ENCODE measurements at places on chromosomes 6 and 20.

GRCh38 chr20:1827974-1828785 is 67.0 kb upstream of the SIRPA start:
- DNase-seq, result no peak

- no peak for DNase-seq
Observed at GRCh38 chr20:31671324-31671723, 33.6 kb downstream of the COX4I2 start.

- DNase-seq, result no peak
Observed at GRCh38 chr6:123089226-123089625, 93.2 kb downstream of the CLVS2 start.

DNA sequence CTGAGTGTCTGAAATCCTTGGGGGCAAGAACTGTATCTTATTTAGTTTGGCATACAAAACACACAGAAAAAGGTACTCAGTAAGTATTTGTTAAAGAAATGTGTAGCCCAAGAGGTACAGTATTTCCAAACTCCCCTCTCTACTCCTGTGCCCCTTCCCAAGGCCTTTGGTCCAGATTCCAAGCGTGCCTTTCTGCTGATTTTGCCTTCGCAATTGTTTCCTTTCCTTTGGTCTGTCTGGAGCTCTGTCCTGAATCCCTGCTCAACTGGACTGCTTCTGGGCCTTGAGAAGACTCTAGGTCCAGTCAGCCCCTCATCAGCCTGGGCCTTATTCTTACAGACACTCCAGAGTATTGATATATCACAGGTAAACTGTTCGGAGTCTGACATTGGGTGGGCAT is 122.2 kb upstream of the SYNCRIP start:
- no peak for DNase-seq

DNA sequence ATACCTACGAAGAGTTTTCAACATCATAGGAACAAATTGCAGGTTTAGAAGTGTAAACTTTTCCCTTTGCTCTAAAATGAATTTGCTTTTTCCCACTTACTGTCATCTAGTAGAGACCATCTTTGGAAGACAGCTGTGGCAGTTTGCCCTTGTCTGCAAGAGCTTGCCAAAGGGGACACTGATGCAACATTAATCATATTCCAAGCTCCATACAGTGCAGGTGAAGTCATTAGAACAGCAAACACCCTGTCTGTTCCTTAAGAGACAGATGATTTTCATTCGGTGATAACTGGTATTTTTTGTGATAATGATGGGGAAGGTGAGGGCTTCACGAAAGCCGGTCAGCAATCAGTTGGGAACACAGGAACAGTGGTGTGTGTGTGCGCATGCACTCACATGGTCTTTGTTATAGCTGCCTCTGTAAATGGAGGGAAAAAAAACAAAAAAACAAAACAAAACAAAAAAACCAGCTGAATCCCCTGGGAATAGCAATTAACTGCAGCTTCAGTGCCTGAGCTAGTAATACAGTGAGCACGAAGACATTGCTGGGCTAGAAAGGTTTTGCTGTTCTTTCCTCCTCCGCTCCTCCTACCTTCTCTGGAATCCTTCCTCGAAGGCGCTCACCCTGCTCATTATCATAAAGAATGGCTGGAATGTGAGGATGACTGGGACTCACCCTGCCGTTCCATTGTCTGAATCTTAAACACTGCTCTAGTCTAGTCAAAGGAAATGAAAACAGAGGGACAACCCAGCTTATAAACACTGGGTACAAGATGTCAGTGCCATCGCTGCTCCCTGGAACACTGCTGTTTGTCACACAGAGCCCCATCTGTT is 35.2 kb upstream of the KIF13A start:
- no peak for DNase-seq

DNA sequence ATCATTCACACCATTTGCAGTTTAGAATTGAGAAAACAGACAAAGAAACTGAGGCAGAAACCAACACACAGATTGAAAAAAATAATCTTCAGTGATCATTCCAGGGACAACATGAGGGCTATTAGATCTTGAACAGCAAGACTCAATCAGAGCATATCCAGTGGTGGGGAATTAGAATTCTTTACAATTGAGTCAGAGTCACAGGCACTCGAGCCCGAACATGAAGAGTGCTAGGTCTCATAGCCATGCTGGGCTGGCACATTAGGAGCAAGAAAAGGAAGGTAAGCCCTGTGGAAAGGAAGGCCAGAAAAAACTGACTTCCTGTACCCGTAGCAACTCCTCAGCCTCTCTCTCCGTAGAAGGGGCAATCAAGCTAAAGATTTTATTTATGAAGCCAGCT is 419.9 kb downstream of the HAO1 start:
- DNase-seq, result no peak

- no peak for DNase-seq
Observed at GRCh38 chr6:36906539-36907325, 21.0 kb downstream of the C6orf89 start.

- no peak for DNase-seq
Observed at GRCh38 chr20:29741894-29742698, 1515.4 kb upstream of the DEFB115 start.

- no peak for DNase-seq
Observed at GRCh38 chr20:10922506-10922905, 248.7 kb upstream of the JAG1 start.

GRCh38 chr6:145749632-145750031 is 14.3 kb upstream of the EPM2A start:
- DNase-seq, result no peak

- DNase-seq, result no peak
Observed at GRCh38 chr6:34484899-34485298, 19.0 kb downstream of the PACSIN1 start.

DNA sequence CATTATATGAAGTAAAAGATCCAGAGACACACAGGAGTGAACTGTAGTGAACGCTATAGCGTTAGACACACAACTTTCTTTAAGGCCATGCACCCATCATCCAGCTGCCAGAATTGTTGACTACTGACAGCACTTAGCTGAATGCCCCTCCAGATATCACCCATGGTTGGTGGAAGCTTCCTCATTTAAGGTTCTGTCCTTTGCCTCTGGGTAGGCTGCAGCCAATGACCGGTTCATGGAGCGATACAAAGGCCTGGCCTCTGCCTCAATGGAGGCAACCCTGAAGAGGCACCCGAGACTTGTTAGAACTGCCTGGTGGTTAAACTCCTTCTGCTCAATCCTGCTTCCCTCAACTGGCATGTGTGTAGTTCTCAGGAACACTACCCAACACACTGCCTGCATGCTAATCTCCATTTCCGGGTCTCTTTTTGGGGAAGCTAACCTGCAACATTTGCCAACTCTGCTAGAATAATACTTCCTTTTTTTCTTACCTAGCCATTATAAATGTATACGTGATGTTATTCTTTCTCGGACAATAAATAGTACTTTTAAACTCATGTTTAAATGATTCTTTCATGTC is 49.8 kb upstream of the THEMIS start:
- DNase-seq, result no peak

- no peak for DNase-seq
Observed at GRCh38 chr6:129009851-129010250, 126.9 kb downstream of the LAMA2 start.

DNA sequence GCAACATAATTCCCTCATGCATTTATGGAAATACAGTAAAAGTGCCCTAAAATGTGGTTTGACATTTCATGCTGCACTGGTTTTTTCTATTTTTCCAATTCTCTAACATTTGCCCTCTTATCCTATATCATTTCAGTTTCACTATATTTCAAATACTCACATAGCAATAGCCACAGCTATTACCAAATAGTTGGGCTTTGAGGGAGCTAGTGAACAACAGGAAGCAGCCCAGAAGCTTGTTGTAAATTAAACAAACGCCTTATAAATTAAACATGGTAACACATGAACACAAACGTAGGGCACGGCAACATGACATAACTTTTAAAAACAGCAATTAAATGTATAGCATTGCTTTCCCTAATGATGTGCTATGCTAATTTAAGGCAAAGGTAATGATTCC is 469.0 kb downstream of the CDC5L start:
- no peak for DNase-seq

DNA sequence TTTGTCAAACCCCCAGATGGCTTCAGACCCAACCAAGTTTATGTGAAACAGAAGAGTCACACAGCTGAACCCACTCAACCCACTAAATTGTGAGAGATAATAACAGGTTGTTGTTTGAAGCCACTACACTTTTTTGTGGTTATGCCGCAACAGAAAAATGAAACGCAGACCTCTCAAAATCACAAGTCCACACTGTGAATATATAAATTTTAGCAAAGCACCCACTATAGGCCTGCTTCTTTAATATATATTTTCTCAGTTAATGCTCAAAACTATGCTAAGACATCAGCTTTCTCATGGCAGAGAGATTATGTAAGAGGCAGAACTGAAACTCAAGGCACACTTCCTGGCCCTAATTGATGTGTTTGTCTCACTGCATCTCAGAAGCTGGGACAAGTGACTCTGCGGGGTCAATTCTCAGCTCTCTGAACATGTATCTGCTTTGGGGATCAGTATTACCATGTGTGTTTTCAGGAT is 27.7 kb downstream of the MAP3K5 start:
- no peak for DNase-seq

GRCh38 chr20:48696671-48697070 is 131.1 kb downstream of the PREX1 start:
- DNase-seq, result no peak

- DNase-seq, result no peak
Observed at GRCh38 chr6:84517741-84518530, 246.5 kb downstream of the TBX18 start.

DNA sequence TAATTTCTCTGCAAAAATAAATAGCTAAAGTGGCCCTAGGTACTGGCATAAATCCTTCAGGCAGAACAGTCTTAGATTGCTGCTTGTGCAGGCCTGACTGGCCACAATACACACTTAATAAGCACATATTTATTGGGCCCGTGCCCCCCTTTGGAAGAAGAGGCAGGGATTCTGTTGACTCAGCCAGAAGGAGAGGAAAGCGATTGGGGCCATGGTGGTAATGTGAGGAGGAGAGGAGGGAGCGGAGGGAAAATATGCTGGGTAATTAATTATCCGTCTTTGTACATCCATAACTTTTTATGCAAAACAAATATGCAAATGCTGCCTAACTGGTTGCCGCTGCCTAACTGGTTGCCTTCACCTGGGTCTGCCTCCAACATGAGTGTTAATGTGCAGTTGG is 36.2 kb downstream of the CD40 start:
- DNase-seq, result no peak

GRCh38 chr6:97123112-97123511 is 159.9 kb downstream of the MMS22L start:
- no peak for DNase-seq

GRCh38 chr20:25321262-25321831 is 69.3 kb downstream of the ABHD12 start:
- DNase-seq, result no peak

DNA sequence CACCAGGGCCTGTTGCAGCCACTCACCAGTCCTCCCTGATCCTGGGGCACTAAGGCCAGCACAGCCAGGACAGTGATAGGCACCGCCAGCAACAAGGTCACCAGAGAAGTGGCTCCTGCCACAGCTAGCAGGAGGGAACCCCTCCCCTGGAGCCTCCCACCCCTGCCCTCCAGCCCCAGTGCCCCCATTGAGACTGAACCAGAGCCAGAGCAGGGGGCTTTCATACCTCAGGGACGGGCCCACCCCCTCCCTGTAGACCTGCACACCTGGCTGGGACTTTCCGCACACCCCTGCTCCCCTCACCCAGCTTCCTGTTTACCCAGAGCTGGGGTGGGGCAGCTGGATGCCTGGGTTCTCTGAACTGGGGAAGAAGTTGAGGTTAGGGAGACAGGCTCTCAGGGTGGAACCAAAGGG is at the start of gene LTB:
Gene LTB, minus strand, starts transcription at position 195 of the 414 bp plus-strand sequence. Its CDS starts 7 bp downstream, at position 188.
- DNase-seq, result no peak

DNA sequence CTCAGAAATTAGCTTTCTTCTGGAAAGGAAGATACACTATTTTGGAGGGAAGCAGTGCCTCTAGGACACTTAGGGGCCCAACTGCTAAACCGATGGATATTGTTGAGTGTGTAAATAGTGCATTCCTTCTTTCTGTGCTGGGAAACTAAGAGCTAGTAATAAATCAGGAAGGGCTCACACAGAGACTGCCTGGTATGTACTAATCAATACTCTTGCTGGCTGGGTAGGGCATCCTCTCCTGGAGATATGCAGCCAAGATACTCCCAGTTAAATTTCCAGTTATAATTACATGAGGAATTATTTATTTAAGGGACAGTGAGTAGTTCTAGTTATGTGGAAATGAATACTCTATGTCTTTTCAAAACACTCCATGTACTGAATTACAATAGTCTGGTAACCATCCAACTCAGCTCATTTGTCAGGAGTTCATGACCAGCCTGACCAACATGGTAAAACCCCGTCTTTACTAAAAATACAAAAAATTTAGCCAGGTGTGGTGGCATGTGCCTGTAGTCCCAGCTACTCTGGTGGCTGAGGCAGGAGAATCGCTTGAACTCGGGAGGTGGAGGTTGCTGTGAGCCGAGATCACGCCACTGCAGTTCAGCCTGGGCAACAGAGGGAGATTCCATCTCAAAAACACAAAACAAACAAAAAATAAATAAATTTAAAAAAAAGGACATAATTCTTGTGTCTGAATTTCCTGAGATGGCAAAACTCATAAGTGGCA is 100.0 kb downstream of the OR2B2 start:
- no peak for DNase-seq

DNA sequence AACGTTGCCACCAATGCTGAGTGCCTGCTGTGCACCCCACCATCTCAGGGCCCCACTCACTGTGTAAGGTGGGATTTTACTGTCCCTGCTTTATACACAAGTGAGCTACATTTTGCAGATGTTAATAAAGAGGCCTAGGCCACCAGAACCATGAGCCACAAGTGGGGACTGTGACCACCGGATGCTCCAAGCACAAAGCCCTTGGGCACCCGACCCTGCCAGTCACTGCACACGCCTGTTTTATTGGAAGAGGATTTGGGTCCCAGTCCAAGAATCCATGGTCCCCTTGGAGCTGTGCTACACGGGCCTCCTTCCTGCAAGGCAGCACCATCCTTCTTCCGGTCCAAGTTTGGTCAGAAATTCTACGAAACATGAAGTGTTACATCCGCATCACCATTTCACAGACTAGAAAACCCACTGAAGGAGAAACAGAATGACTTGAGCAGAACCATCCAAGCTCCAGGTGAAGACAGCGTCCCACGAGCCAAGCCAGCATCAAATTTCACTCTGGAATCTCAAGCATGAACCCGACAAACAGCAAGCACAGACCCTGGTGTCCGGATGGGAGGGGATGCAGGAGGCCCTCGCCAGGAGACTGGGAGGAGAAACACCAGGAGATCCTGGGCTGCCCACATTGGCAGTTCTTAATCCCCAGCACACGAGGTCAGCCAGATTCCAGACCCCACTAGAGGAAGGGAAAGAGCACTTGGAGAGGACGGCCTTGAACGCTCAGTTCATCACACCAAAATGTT is 226.9 kb downstream of the DLL1 start:
- DNase-seq, result no peak

DNA sequence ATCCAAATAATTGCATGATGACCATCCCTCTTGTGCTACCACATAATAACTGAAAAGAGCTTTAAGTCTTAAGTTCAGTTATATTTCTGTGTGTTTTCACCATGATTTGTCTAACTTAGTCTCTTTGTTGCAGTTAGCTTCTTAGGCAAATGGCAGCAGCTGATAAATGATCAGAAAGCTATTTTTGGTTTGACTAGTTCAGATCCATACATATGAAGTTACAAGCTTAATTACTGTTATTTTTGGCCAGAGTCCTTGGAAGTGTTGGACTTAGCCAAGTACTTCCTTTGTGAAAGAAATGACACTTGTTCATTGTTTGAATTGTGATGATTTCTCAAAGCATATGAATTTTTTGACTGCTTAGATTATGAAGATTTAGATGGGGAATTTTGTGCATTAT is 54.2 kb downstream of the HIVEP1 start:
- no peak for DNase-seq

Measured in NCI-H187 treated with DMSO at 0.1 percent for 48 hours (cell line).